ENCODE measurements at places on chromosomes 4 and X.

- no peak for DNase-seq
Observed at GRCh38 chr4:120508036-120508435, 414.5 kb downstream of the PRDM5 start.

- peak; percentile 52 for DNase-seq
Observed at GRCh38 chr4:141686146-141686775, 49.9 kb downstream of the IL15 start.

DNA sequence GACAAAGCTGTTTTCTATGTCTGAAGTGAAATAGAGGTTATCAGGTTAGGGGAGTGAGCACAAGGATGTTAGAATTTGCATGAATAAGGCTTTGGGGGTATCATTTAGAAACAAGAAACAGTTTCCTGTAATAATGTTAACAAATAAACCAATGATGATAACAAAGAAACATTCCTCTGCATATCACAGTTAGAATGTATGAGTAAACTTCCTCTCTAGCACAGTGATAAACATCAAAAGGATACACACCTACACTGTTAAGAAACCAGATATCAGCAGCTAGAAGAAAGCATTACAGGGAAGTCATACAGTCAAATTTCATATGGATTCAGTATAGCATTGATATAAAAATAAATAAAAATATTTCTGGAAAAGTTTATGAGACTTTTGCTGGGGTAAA lies 340.0 kb upstream of the MAGEB16 start:
- no peak for DNase-seq

DNA sequence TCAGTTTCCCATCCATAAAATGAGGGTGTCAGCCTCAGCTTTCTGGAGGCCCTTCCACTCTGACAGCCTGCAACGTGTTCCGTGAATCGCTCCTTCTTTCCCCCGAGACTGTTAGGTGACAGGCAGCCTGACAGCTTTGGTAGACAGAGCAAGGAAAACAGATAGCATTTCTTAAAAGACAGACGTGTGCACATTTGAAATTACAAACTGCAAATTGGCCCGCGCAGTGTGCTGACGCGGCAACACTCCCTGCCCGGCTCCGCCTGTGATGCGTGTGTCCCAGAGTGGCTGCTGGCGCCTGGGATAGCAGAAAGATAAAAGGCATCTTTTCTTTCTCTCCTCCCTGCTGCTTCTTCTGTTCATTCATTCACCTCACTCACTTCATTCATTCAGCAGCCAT lies 245.3 kb downstream of the AFAP1 start:
- DNase-seq: no peak

DNA sequence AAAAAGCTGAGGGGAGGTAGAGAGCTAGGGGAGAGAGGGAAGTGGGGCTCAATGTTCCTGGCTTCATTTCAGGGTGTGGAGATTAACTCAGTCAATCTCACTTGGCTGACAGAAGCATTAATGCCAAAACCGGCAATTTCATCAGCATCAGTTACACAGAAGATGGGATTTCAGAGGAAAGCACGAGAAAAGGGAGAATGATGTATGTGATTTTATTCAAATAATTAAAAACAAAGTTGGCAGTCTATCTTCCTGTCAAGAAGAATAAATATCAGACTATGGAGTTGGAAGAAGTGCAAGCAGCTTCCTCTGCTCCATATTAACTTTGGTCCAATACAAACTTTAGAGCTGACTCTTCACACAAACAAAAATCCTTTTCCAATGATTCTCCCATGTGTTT lies 29.6 kb upstream of the HCCS start:
- DNase-seq: no peak

DNA sequence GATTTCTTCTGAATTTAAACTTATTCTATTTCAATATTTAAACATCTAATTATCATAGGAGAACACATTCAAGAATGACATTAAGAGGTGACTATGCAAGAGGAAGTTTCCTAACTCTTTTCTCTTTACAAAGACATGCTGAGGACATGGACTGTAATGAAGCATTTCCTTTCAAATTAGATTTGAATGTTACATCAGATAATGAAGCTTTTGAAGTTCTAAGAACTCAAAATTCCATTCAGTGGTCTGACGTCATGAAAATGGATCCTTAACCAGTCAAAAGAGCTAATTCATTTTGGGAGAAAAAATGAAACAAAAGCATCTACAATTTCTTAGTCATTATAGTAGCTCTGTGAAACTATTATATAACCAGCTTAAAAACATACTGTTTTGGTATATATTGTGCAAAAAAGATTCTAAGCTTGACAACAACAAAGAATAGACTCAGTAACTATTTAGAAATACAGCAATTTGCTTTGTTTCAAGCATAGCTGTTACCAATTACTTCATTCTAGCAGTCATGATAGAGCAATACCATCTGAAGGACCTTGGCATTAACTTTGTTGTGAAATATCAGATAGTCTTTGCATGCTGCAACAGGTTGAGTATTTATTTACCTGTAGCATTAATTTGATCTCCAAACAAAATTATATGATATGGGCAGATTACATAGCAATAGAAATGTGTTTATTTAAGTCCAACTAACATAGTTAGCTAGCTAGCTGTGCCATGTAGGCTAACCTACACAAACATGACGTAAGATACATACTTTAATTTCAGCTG lies 13.7 kb upstream of the DTHD1 start:
- DNase-seq: no peak

DNA sequence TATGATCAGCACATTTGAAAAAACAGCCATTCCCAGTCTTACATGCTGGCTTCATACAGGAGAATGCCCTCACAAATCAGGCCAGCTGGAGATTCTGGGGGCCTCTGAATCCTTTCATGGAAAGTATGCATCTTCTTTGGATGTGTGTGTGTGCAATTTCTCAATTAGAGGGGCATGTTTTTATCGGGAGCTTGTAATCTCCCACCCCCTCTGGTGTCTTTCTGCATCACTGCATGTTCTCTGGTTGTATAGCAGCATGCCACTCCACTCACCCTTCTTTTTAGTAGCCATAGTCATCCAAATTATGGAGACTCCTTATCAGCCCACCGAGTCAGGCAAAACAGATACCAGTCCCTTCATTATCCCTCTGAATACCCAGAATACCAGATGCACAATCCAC lies 282.2 kb upstream of the SLIT2 start:
- DNase-seq: peak; percentile 28

DNA sequence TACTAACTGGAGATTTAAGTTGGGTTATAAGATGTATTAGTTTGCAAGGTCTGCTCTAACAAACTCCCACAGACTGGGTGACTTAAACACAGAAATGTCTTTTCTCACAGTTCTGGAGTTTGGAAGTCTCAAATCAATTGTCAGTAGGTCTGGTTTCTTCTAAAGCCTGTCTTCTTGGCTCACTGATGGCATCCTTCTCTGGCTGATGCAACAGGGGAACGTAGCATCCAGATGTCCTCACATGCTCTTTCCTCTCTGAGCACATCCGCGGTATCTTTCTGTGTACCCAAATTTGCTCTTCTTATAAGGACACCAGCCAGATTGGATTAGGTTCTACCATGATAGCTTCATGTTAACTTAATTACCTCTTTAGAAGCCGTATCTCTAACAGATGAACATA lies 63.2 kb upstream of the BMP3 start:
- DNase-seq: no peak

DNA sequence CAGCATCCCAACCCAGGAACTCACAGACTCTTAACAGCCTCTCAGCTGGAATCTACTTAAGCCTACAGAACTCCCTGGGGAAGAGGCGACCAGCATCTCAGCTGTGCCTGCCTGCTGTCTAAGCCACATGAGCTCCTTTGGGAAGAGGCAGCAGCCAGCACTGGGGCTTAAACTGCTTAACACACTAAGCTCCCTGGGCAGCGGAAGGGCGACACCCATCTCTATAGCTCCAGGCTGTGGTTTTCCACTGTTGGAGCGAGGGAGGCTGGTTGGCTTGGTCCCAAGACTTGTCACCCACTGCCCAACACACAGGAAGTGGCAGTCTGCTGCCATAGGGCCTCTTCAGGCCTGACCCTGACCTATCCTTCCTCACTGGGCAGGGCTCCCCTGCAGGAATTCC lies 1544.1 kb upstream of the ADGRL3 start:
- DNase-seq: no peak

GRCh38 chr4:101291198-101291597 lies 56.1 kb downstream of the PPP3CA start:
- DNase-seq: no peak

DNA sequence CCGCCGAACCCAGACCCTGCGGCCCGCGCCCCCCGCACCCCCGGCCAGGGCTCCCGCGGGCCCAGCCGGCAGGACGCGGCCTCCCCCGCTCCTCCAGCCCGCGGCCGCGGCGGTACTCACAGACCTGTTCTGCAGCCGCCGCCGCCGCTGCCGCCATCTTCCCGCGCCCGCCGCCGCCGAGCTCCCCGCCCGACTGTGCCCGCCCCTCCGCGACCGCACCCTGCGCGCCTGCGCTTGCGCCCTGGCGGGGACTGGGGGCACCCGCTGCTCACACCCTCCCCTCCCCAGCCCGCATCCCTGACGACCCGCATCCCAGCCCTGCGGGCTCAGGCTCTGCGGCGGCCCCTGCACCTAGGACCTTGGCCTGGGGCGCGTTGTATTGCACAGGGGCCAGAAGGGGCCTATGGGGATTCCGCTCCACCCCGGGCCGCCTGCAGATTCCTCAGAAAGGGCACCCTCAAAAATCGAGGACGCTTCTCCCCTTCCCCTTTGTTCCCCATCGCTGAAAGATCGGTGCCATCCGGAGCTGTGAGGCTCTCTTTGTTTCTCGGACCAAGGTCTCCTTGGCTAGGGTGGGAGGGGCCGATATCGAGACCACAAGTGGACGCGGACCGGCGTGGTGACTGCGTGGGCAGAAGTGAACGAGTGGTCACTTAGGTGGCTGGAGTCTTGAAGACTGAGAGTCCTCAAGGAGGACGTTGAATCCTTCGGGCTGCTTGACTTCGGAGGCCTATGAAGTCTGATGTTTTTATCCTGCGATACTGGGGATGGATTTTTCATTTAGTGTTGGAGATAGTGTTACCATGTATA lies at the start of gene SGCB:
SGCB (minus strand) TSS at position 197 of the 810 bp plus-strand sequence; CDS start at position 157, 40 bp downstream.
- peak; percentile 30 for DNase-seq

- no peak for DNase-seq
Observed at GRCh38 chr4:158571736-158572135, 50.1 kb downstream of the RXFP1 start.
